ENCODE measurements at places on chromosomes 12 and 14.

DNA sequence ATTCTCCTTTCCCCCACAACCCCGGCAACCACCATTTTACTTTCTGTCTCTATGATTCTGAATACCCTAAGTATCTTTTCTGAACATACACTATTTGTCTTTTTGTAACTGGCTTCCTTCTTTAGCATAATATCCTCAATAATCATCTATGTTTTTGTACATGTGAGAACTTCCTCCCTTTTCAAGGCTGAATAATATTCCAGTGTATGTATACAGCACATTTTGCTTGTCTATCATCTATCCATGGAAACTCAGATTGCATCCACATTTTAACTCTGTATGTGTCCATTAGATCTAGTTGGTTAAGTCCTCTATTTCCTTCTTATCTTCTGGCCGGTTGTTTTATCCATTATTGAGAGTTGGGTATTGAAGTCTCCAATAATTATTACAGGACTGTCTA lies 64.1 kb upstream of the TTC7B start:
- no peak for DNase-seq

GRCh38 chr14:103393676-103394626 lies 8.7 kb downstream of the MARK3 start:
- DNase-seq: no peak

DNA sequence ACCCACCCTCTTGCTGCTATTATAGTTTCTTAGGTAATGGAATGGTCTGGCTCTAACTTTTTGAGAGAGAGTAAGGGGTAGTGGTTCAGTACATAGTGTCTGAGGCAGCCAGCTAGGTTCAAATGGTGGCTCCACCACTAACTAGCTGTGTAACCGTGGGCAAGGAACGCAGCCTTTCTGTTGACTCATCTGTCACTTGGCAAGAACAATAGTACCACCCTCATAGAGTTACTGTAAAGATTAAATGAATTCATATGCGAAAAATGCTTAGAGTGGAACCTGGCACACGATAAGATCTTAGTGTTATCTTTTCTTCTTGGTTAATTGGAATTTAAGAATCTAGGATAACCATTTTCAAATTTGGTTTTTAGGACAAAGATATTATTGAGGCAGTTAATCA lies 14.0 kb downstream of the CCDC62 start:
- DNase-seq: no peak

DNA sequence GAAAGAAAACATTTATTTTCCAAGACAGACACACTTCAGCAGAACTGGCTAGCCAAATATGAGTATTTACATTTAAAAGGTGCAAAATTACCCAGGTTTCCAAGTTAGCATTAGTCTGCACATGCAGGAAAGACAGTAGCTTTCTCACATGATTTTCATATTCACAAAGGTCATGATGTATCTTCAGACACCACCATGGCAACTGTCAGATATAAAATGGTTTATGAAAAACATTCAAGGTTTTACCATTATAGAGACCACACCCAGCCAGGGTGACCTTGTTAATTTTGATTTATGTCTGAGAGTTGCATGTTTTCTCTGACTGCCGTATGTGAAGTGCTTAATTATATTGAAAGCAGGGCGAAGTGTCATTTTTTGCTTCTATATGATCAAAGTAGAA lies 91.2 kb downstream of the GXYLT1 start:
- DNase-seq: no peak

DNA sequence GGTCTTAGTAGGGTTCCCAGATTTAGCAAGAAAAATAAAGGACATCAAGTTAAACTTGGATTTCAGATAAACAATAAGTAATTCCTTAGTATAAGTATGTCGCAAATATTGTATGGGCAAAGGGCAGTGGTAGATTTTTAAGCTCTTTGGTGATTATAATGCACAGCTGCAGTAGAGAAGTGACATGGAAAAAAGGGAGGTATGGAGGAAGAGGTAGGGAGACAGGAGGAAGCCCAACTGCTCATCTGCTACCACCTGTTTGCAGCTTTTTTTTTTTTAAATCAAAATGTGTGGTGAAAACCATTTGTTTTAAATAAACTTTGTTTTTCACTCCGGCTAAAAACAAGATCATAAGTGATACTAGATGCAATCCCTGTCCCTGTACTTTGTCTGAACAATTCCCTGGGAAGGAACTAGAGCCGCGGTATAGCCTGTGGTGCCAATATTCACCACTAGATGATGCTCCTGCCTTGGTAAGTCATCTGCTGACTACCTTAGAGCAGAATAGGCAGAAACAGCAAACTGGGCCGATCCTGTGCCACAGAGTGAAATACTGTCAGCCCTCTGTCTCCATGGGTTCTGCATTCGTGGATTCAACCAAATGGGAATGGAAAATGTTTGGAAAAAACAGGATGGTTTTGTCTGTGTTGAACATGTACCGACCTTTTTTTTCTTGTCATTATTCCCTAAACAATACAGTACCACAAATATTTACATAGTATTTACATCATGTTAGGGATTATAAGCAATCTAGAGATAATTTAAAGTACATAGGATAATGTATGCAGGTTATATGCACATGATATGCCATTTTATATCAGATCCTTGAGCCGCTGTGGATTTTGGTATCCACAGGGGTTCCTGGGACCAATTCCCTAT lies 62.4 kb upstream of the PLBD1 start:
- peak; percentile 79 for DNase-seq

DNA sequence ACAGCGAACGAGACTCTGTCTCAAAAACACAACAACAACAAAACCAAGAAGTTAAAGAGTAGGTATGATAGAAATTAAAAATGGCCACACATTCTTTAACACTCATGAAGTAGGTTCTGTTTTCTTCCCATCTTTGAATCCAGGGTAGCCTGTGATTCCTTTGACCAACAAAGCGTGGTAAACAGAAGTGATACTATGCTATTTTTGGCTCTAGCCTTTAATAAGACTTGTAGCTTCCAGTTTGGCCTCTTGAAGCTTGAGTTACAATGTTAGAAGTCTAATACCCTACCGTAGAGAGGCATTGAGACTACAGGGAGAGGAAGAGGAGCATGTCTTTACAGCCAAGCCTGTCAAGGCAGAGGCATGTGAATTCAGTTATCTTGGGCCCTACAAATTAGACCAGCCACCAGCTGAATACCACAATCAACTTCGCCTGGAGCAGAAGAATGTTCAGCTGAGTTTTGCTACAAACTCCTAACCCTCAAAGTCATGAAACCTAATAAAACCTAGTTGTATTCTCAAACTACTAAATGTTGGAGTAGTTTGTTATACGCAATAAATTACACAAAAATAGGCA lies 4.9 kb upstream of the NEMF start:
- no peak for DNase-seq

DNA sequence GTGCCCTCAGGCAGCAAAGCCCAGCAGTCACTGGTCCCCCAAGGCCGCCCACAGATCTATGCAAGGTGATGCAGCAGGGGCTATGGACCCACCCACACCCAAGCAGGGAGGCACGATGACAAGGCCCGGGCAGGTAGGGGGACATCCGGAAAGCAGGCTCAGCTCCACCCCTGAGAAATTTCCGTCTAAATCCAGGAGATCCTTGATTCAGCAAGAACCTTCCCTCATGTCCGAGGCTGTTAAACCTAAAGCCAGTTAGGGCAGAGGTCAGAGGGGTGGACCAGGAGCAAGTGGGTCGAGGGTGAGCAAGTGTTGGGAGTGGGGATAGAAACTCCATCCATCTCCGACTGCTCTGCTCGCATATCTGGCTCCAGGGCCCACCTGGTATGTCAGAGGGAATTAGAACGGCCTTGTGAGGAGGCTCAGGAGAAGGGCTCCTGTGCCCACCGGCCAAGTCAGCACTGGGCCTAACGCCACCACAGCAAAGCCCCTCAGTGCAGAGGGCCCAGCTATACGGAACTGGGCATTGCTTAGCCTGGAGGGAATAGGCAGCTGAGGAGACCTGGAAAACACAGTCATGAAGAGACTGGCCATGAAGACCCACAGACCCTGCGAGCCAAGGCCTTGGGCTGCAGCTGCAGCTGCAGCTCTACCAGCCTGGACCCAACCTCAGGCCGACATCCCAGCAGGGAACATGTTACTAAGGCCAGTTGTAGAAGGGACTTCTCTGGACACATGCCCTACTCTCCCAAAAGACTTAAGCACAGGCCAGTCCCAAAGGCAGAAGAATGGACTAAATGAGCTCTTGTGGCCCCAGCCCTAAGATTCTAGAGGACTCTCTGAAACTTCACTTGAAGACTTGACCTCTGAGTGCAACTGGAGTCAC lies 34.3 kb downstream of the DAD1 start:
- no peak for DNase-seq

GRCh38 chr14:67986131-67986841 lies 166.7 kb downstream of the RAD51B start:
- DNase-seq: no peak

- no peak for DNase-seq
Observed at GRCh38 chr14:100389497-100390104, 66.5 kb downstream of the SLC25A47 start.
